Motor neuron (in vitro differentiated cells): ENCODE measurements at places on chromosomes 2 and 18. TPM values are rescaled to one million over a fixed set of nuclear protein-coding genes. Genes with fewer than 3 reads are reported as not detected.

- no peak for ATAC-seq
Observed at GRCh38 chr2:43383533-43383932, 157.1 kb upstream of the ZFP36L2 start.

DNA sequence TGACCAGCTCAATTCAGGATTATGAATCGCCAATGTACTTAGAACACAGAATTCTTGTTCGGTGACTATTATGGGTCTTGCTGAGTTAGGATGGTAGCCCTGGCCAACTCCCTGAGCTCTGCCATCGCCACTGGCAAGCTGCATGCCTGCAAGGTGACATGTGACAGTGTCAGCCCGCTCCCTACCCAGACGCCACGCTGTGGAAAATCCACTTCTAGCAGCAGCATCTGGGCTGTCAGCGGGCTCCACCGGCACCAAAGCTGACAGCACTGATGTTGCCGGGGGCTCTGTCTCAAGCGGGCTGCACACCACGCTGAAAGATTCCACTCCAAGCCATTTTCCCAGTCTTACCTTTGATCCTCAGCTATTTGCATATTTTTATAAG, 100.7 kb downstream of the MYT1L start:
- no peak for ATAC-seq

DNA sequence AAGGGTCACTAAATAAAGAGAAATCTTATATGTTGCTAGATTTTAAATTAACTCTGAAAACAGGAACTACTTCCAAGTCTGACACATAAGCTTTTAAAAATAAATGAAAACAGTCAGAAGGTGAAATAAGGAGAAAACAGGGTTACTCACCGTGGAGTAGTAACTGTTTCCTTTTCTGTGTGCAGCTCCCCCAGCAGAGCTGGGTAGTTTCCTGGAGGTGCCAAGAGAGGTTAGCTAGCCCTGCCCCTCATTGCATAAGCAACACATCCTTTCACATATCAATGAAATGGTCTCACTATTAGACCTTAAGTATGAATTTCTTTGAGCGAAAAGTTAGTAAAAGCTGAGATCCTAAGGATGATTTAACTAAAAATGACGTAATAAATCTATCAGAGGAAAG, 54.0 kb upstream of the GPR75 start:
- ATAC-seq: no peak

GRCh38 chr18:2223449-2223848, 347.9 kb downstream of the METTL4 start:
- ATAC-seq: peak; percentile 5

DNA sequence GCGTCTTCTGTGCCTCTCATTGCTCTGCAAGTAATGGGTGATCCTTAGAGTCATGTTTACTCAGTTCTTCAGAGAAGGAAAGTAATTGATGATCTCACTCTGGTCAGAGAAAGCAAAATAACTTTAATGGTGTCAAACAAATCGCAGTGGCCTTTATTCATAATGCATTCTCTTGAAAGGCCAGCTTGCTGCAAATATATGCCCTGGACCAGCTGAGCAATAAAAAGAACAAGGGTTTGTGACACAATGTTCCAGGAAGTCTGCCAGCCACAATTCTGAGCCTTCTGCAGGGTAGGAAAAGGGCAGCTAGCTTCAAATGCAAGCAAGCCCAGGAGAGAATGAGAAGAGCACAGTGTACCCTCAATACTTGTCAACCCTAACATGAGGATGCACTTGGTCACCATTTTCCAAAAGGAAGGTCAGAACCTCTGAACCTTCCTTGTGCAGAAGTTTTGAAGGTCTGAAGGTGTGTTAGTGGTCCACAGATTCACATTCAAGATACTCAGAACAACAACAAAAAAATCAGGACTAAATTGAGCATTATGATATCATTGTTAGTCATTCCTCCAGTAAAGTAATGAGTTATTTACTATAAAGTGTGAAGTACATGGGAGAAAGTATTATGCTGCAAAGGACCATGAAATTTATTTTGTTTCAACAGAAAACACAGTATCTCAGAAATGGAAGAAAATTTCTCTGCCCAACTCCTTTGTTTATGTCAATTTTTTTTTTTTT, 355.6 kb downstream of the PAX3 start:
- ATAC-seq: no peak

GRCh38 chr2:10447300-10447894, 730 bp downstream of the ODC1 start:
- no peak for ATAC-seq

DNA sequence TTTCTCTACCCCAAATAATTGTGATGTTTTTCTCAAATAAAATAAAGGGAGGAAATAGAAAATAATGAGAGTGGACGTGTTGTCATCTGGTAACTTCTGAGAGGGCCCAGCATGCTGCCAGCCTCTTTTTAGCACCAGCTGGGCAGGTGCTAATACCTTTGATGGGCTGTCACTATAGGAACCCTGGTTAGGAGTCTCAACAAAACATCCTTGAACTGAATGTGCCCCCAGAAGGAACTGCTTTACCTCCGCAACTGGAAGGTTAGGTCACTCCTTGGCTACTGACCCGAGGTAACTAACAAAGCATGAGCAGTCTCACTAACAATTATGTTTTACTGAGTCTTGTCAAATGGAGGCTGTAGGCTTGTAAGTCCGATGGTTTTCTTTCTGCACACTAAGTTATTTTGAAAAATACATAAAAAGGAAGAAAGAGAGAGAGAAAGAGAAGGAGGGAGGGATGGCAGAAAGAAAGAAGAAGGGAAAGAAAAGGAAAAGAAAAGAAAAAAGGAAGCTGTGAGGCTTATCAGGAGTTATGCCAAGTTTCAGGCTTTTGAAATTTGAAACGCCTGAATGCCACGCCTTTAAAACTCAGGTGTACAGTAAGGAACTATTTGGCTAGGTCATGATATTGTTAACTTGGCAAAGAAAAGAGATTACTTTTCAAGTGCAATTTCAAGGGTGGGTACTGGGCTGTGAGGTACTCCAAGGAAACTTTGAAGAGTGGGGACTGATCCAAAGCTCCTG, 91.0 kb downstream of the TGIF1 start:
- ATAC-seq: no peak

- no peak for ATAC-seq
Observed at GRCh38 chr2:96201338-96201737, 7.3 kb downstream of the STARD7 start.

GRCh38 chr2:197090742-197091367, 164.3 kb upstream of the PGAP1 start:
- ATAC-seq: no peak

DNA sequence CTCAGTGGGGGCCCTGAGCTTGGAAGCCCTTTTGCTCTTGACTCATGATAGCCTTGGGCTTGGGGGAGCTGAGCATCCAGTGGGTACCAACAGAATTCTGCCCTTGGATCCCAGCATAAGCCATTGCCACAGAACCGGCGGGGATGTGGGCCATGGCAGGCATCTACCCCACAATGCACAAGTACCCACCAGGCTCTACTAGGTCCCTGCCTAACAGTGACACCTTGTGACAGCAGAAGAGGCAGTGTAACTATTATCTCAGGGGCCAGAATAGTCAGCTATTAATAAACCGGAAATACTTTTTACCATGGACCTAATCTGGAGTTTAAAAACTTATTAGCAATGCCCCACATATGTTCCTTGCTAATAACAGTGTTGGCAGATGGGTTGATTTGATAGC, 397.2 kb downstream of the TMEM182 start:
- no peak for ATAC-seq

DNA sequence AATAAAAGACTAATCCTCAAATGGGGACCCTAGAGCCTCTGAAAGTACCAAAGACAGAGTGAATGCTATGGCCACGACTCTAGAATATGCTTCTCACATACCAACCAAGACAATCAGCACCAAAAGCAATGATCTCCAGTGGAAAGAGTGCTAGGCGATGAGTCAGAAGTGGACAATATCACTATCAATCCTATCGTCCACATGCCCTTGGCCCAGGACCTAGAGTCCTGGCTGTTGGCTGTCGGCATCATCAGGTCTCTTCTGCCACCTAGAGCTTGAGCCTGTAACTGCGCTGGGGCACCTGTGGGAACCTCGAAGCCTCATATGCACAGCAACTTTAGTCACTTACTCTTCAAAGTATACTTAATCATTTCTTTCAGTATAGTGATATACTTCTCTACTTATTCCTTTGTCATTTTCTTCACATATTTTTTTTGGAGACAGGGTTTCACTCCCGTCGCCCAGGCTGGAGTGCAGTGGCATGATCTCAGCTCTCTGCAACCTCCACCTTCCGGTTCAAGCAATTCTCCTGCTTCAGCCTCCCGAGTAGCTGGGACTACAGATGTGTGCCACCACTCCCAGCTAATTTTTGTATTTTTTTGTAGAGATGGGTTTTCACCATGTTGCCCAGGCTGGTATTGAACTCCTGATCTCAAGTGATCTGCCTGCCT, 29.7 kb downstream of the NOL10 start:
- peak; percentile 61 for ATAC-seq

- no peak for ATAC-seq
Observed at GRCh38 chr2:180655393-180655792, 325.0 kb upstream of the UBE2E3 start.

DNA sequence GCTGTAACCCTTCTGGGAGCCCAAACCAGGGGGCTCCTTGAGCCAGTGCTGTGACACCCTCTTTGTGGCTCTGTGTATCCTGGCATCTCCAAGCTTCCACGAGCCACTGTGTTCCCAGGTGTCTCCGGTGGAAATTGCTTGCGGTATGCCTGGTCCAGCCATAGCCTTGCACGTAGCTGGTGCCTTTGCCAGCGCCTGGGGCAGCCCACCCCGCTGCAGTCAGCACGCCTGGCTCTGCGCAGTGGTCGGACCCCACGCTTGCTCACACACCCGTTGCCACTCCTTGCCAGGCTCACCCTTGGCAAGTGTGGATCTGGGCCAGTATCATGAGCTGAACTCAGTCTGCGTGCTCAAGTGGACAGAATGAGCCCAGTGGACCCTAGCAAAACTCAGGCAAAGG, 152.3 kb downstream of the MBD5 start:
- ATAC-seq: no peak

DNA sequence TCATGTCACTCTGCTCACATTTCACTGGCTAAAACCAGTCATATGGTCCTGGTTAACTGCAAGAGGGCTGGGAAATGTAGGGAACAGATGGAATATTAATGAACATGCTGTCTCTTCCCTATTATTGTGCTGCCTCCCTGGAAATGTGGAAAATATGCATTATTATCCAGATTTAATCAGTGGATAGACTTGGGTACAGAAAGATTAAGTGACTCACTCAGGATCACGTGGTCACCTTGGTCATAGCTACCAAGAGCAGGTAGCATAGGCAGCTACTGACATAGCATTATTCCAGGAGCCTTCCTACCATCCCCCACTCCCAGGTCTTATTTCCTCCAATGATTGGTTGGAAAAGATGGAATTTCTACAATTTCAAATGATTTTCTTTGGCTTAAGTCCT, 141.1 kb downstream of the HRH4 start:
- ATAC-seq: no peak

GRCh38 chr2:8674420-8675009, 7.3 kb upstream of the ID2 start:
- ATAC-seq: no peak

DNA sequence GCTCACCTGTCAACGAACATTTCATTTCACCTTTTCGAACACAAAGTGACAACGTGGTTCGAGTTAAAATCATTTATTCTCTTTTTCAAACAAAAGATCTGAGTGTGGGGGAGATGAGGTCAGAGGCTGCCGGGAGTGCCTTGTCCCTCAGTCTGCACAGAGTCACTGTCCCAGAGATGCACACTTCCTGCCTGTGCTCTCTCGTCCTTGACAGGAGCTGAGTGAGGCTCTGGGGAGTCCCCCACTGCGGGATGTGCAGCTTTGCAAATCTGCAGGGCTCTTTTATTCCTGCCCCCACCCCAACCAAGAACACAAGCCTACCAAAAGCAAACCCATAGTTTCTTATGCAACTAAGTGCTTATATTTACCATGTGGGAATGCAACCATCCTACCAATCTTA, 497.8 kb downstream of the EIPR1 start:
- no peak for ATAC-seq

DNA sequence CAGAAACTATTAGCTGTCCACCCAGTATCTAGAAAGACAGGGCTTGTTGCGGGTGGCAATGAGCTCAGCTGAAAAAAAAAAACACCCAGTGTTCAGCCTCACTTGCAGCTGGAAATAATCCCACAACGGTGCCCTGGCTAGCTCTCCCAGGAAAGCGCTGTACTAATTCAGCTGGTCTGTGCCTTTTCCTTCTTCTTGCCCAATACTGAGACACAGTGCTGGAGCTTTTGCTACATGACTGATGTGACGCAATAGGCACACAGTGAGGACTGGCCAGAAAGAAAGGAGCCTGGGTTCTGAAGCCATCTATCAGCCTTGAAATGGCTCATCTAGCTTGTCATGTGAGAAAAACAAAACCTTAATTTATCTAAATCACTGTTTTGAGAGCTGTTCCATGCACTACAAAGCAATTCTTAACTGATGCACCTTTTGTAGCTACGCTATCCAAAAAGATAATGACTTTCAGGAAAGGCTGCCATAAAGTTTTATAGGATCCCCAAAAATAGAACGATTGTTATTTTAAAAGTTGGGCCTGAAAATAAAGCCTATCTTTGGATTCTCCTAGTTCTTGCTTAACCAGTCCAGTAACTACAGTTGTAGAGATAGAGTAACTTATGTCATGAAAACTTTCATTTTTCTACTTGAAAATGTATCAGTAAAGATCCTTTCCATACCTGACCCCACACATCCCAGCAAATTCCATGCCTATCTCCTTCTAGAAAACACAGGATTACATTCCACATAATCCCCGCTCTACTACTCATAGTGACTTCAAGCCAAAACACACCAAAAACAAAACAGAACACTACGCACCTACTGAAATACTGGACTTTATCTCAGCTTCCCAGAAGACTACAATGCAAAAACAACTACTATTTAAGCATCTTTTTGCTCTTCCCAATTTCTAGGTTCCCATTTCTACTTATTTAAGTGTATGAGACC, 15.9 kb downstream of the KIDINS220 start:
- peak; percentile 59 for ATAC-seq

GRCh38 chr2:176758426-176758825, 454.2 kb upstream of the HNRNPA3 start:
- ATAC-seq: no peak

GRCh38 chr2:239061824-239062570, 214.1 kb downstream of the TWIST2 start:
- ATAC-seq: no peak

- no peak for ATAC-seq
Observed at GRCh38 chr2:31958140-31958717, 52.6 kb downstream of the MEMO1 start.

- ATAC-seq: no peak
Observed at GRCh38 chr2:207046724-207047123, 107.4 kb downstream of the CPO start.

TLX2 gene
- total RNA-seq: not detected in 2 replicates

LRP1B gene
- total RNA-seq: 17.4 and 18.4 TPM in 2 replicates

PRKAG3 gene
- total RNA-seq: 0.16 TPM in 1 of 2 replicates, not detected in the other

LHCGR gene
- 1.5 and 2.8 TPM in 2 replicates for total RNA-seq

EDAR gene
- 0.15 and 0.24 TPM in 2 replicates for total RNA-seq

INHBB gene
- total RNA-seq: 0.09 and 0.85 TPM in 2 replicates

SERPINB10 gene
- not detected in 2 replicates for total RNA-seq

RIOK3 gene
- total RNA-seq: 113 and 116 TPM in 2 replicates

UGT1A3 gene
- total RNA-seq: 0.42 TPM in 1 of 2 replicates, not detected in the other

CYP27C1 gene
- total RNA-seq: 2.3 and 2.5 TPM in 2 replicates
